NT2/D1 (cell line): ENCODE measurements at places on chromosomes 6 and 20.

DNA sequence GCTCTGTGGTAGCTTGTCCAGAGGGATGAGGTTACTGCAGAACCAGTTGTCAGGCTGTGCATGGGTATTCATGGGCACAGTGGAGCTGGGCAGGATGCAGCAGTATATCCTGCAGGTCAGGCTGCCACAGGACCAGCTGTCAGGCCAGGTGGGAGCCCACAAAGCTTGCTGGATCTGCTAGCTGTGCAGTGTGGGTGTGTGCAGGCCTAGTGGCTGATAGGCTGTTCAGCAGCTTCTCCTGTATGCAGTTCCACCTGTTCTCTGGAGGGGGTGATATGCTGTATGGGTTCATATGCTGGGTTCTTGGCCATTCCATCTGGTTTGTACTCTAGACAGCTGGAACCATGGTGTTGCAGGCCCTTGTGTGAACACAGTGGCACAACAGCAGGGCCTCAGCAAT, 40.6 kb upstream of the TPD52L1 start:
- no peak for DNase-seq

GRCh38 chr6:13139119-13139518, 189.2 kb downstream of the TBC1D7 start:
- DNase-seq: no peak

DNA sequence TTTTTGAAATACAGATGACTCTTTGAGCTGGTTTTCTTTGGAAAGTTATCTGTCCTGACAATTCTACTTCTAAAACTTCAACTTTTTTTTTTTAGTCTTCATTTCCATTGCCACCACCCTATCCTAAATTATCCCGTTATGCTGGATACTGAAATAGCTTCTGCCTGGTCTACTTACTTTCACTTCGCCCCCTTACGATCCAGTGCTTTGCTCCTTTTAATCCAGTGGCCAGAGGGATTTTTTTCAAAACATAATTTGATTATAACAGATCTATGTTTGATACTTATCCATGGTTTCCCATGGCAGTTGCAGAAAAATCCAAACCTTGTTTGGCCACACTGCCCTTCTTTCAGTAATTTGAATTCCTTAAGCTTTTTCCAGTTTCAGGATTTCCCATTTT, 27.4 kb downstream of the ASXL1 start:
- DNase-seq: no peak

- no peak for DNase-seq
Observed at GRCh38 chr6:11409371-11409770, 128.2 kb upstream of the TMEM170B start.

DNA sequence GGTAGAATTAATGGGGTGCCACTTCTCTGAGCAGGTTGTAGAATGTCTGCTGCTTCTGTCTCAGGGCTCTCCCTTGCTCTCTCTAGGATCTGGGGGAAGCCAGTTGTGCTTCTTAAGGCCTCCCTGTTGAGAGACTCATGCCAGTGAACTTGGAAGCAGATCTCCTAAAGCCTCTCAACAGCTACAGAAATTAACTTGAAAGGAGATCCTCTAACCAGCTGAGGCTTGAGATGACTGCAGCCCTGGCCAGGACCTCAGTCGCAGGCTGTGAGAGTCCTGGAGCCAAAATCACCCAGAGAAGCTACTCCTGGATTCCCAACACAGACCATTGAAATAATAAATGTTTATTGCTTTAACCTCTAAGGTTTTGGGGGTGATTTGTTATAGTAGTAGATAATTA, 180.2 kb upstream of the MARCKS start:
- no peak for DNase-seq

- no peak for DNase-seq
Observed at GRCh38 chr6:90941885-90942284, 355.0 kb upstream of the MAP3K7 start.

- DNase-seq: no peak
Observed at GRCh38 chr6:106509420-106510089, 119.7 kb downstream of the RTN4IP1 start.

DNA sequence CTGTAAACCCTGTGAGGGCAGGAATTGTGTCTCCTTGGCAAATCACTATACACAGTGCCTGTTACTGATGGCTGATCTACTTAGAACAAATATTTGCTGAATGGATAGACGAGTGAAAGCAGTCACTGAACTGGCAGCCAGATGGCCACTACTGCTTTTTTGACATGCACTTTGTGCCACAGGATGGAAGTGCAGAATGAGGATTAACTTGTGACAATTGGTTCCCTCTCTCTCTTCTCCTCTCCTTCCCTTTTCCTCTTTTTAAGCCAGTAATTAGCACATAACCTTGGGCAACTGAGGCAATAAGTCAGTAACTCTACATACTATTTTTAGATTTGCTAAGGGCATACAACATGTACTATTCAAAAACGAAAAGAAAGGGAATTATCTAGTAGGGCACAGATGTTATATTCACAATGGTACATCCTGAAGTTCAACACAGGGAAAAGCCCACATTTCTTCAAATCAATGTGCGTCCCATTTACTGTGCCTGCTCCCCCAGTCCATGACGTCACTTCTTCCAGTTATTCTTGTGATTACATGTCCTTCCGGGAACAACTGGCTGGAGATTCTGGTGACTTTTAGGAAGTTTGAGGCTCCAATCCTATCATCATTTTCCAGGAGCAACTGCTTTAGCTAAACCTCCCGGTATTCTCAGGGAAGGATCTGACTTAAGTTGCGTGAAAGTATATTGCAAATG, 17.0 kb upstream of the RPS6KA2 start:
- DNase-seq: no peak

GRCh38 chr6:91045161-91045560, 458.3 kb upstream of the MAP3K7 start:
- DNase-seq: no peak

DNA sequence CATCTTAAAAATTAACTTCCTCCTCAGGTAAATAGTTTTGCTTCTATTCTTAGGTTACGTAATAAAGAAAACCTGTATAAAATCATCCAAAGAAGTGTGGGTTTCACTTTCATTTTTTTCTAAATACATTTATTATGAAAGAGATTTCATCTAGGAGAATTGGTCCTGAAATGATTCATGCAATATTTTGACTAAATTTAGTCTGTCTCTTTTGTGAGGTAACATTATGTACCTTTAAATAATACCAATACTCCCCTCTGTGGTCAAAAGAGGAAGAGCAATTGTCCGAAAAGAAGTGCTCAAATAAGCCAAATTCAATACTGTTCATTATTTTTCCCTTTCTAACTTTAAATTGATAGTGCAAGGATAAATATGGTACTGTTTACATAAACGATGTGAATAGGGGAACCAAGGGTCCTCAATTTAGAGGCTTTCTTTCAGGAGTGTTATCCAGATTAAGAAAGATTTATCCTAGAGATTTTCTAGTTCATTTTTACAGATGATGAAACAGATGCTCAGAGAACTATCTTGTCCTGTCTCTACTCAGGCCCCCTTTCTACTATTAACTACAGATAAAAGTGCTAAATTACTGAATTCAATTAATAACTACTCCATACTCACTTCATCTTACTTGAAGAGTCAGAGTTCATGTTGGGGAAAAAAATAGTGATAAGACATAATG, 26.2 kb downstream of the CYP39A1 start:
- DNase-seq: no peak
